Activated T-helper 1 cell treated with anti-CD3 and anti-CD28 coated beads, Interleukin-2, amount 50 U/mL, for 16 hours (primary cell): ENCODE measurements at places on chromosomes 3 and 15.
A peak's percentile ranks its signal among the peaks of the same experiment; 100 is the strongest.

GRCh38 chr3:56048331-56048730, 419.9 kb downstream of the ERC2 start:
- DNase-seq = no peak

- peak; percentile 9 for DNase-seq
These were observed 620 bp downstream of the ABHD5 start for GRCh38 chr3:43691120-43691995.

GRCh38 chr3:32449691-32450090, 53.0 kb downstream of the CMTM6 start:
- DNase-seq = no peak

- DNase-seq = no peak
These were observed 30.5 kb downstream of the RFTN1 start for GRCh38 chr3:16482770-16483531.

GRCh38 chr3:56845505-56845904, 43.8 kb upstream of the ARHGEF3 start:
- no peak for DNase-seq

DNA sequence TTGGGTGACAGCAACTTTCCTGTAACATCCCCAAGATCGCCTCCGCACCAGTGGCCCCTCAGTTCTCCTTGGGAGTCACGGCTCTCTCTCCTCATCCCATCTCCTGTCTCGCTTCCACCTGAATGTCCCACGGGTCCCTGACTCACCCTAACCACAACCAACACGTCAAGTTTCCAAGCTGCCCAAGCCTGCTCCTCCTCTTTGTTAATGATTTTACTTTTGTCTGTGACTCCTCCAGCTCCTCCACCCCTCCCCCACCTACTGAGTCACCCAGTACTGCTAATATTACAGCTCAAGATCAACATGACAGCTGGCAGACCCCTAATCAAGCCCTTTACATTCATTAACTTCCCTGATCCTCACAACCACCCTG, 39.3 kb downstream of the BDH1 start:
- DNase-seq = no peak

- DNase-seq = peak; percentile 27
These were observed 1.1 kb downstream of the EHD4 start for GRCh38 chr15:41971089-41971894.

DNA sequence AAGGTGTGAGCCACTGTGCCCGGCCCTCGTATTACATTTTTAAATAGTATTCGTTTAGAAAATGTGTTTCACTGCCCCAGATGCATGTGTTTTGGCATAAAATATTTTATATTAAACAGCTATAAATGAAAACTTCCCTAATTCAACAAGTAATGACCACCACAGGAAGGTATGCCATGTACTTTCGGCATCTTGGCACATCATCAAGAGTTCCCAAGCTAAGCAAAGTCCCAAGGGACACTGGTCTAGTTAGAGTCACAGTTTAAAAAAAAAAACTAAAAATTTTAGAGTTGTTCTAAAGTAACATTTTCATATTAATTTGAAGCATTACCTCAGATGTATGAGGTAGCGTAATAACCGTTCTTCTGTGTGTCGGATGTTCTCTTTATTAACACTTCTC, 15.6 kb upstream of the ARPP19 start:
- no peak for DNase-seq

GRCh38 chr15:95350908-95351307, 979.6 kb upstream of the NR2F2 start:
- no peak for DNase-seq

GRCh38 chr15:99511866-99512661, 53.7 kb upstream of the MEF2A start:
- DNase-seq = no peak

GRCh38 chr3:98599647-98600411, 6.4 kb upstream of the CPOX start:
- no peak for DNase-seq

GRCh38 chr3:64621726-64622395, 65.9 kb downstream of the ADAMTS9 start:
- no peak for DNase-seq

DNA sequence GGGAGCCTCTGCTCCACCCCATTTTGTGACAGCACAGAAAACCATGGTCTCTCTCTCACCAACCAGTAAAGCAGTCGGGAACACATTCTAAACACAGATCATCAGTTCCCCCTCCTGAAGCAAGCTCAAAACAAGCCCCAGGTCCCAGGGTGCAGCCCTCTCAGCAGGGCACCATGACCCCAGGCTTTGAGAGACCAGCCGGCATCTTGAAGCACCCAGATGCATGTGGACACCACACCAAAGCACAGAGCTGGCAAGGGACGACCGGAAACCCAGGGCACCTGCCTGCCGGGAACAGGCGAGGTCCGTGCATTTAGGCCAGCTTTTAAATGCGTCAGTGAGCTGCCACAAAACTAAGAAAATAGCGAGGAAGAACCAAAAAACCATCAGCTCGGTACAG, 103.2 kb upstream of the IQSEC1 start:
- DNase-seq = no peak

GRCh38 chr15:49622561-49622960, 1.7 kb downstream of the DTWD1 start:
- no peak for DNase-seq

- no peak for DNase-seq
These were observed 11.3 kb downstream of the SEMA4B start for GRCh38 chr15:90212221-90213098.

DNA sequence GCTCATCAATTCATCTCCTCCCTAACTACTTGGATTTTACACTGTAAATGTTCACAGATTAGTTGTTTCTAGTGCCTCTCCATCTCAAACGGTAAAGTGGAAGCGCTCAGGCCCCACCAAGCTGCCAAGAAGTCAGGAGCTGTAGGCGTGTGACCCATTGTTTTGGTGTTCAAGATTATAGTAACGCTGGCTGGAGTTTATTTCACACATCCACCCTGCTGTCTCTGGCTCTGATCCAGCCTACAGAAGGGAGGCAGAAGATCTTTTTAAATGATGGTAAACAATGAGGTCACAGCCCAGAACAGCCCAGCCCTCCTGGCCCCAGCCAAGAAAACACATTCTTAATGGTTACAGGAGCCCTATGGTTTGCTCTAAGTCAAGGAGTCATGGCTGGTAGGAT, 25.7 kb upstream of the GALNT15 start:
- DNase-seq = no peak

- DNase-seq = no peak
These were observed 251.5 kb downstream of the SUCLG2 start for GRCh38 chr3:67402873-67403272.

GRCh38 chr3:101665851-101666250, 11.1 kb downstream of the ZBTB11 start:
- DNase-seq = no peak

DNA sequence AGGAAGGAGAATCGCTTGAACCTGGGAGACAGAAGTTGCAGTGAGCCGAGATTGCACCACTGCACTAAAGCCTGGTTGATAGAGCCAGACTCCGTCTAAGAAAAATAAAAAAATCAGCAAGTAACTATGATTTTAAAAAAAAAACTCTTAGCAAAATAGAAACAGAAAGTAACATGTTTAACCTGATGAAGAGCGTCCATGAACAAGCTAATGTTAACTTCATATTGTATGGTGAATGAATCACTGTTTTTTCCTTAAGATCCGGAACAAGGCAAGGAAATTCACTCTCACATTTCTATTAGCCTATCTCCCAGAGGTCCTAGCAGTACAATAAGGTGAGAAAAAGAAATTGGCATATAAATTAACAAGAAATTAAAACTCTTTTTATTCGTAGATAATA, 69.0 kb downstream of the RFX7 start:
- no peak for DNase-seq

GRCh38 chr15:59276225-59277178, 69.9 kb downstream of the LDHAL6B start:
- DNase-seq = no peak
